ENCODE measurements at places on chromosomes 6 and 20. TPM values are rescaled to one million over a fixed set of nuclear protein-coding genes. Genes with fewer than 3 reads are reported as not detected.

VIP gene
- total RNA-seq: not detected

- no peaks in the 10 kb centered on the region for H3K4me1 ChIP-seq
- no peaks in the 10 kb centered on the region for H3K36me3 ChIP-seq
- no peak overlapping the region for H3K27ac ChIP-seq
- H3K4me3 ChIP-seq: no peak overlapping the region
- no peak for DNase-seq
These were observed 149.7 kb downstream of the LRRC1 start for GRCh38 chr6:53944543-53944942.

UBE2J1 gene
- 18.8 TPM for total RNA-seq

PPT2 gene
- 22.6 TPM for total RNA-seq

DNA sequence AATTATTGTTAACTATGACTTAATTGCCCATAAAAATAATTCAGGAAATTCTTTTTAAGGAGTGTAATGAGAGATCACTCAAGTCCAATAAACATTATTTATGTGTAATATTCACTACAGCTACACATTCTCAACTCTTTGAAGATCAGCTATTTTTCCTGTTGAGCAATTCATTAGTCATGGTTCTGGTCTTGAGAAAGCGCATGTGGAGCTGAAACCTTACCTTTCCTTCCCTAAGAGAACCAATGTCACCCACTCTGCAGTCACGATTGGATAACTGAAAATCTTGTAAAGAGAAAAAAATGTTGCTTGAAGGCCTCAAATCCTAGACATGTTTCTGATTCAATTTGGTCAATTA lies 736.9 kb upstream of the MARCKS start:
- H3K4me3 ChIP-seq: no peak overlapping the region
- no peak for DNase-seq
- H3K27ac ChIP-seq: no peak overlapping the region
- H3K4me1 ChIP-seq: no peaks in the 10 kb centered on the region

DNA sequence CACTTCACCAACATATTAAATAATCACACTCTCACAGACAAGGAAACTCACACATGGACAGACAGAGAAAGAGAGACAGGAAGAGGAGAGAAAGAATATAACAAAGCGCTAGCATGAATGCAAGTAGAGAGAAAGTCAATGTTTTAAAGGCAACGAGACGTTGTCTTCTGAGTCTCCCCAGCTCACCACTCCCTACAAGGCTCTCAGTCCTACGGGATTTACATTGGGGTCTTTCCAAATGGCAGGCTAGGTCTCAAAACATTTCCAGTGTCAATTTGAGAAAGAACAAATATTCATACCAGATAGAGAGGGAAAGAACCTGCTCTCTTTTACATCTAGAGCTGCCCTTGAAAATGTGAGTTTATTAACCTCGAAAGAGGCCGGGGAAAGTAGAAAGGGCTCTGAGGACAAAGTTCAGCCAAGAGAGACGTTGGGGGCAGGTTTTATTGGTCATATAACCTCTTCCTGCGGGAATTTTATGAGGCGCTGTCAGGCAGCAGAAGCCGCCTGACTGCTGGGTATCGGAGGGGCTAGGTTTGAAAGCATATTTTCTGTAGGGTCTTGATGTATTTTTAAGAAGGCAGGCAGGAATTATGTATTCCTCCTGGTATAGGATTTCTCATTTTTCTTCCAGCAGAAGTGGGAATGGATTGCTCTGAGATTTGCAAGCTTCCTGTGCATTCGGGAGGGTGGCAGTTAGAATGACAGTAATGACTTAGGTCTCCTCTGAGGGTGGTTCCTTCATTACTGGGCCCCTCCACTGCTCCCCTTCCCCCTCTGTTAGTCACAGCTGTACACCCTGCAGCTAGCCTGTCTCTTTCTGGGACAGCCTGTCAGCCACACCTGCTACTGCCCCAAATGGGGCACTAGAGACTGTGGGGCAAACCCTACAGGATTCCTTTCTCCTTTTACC lies 34.4 kb upstream of the KIF16B start:
- no peak overlapping the region for H3K27ac ChIP-seq
- no peak for DNase-seq
- H3K4me3 ChIP-seq: no peak overlapping the region
- H3K4me1 ChIP-seq: no peaks in the 10 kb centered on the region
- peaks cover 4% of the 10 kb centered on the region for H3K27me3 ChIP-seq
- no peaks in the 10 kb centered on the region for H3K36me3 ChIP-seq

GRCh38 chr6:29941016-29941415 lies 1.3 kb upstream of the HLA-A start:
- peak overlapping the region; percentile 94 for H3K4me3 ChIP-seq
- no peak for DNase-seq
- peaks cover 4% of the 10 kb centered on the region for H3K27me3 ChIP-seq
- peaks cover 33% of the 10 kb centered on the region for H3K36me3 ChIP-seq

GRCh38 chr20:50121858-50122271 lies 8.9 kb upstream of the UBE2V1 start:
- no peak overlapping the region for H3K27ac ChIP-seq
- H3K27me3 ChIP-seq: no peaks in the 10 kb centered on the region
- peaks cover 2% of the 10 kb centered on the region for H3K4me1 ChIP-seq
- DNase-seq: no peak
- H3K4me3 ChIP-seq: no peak overlapping the region

SNPH gene
- 26.6 TPM for total RNA-seq

DNA sequence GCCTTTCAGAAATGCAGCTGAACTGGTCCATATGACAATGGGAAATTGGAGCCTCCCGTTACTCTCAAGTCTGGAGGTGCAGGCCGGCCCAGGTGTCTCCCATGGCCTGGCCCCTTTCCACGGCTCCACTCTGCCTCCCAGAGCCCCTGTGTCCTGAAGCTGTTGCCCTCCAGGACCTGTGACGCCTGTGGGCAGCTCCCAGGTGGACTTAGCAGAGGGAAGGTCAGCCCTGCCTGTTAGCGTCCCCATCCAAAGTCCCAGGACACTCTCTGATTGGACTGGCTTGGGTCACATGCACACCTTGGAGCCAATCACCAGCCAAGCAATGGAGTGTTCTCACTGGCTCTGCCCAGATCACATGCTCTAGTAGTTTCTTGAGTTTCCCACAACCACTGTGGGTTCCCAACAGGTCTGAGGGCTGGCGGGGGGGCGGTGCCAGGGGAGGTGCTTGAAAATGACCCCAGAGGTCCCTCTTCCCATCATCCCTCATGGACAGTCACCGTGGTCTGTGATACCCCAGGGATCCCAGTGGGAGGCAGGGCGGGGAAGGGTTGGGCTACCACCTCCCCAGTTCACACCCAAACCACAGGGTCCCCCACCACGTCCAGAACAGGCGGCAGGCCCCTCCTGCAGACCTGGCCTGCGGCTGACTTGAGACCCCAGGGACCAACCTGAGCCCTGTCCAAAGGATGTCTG lies 135.6 kb downstream of the TAF4 start:
- H3K27me3 ChIP-seq: peaks cover 6% of the 10 kb centered on the region
- no peaks in the 10 kb centered on the region for H3K4me1 ChIP-seq
- H3K27ac ChIP-seq: no peak overlapping the region
- DNase-seq: no peak
- no peaks in the 10 kb centered on the region for H3K36me3 ChIP-seq

DNA sequence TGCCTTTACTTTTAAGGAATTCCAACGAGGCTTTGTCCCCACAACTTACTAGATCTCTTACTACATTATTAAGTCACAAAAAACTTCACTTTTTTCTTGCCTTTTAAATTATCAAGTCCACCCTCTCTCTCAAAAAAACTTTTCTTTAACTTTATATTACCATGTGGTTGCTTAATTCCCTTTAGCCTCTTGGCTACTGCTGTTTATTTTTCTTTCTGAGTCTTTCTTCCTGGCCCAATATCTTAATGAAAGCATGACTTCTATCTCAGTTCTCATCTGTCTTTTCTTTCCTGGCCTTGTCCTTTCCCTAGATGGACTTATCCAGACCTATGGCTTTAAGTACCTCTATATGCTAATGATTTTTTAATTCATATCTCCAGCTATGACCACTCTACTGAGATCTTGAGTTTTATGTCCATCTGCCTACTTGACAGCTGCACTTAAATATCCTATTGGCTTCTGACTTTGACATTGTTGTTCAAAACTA lies 710.5 kb downstream of the RFPL4B start:
- H3K27ac ChIP-seq: no peak overlapping the region
- no peaks in the 10 kb centered on the region for H3K27me3 ChIP-seq
- no peak overlapping the region for H3K4me3 ChIP-seq
- H3K36me3 ChIP-seq: no peaks in the 10 kb centered on the region
- no peaks in the 10 kb centered on the region for H3K4me1 ChIP-seq
- no peak for DNase-seq

ROS1 gene
- not detected for total RNA-seq

GRCh38 chr20:37439223-37439933 lies 81.7 kb upstream of the NNAT start:
- H3K36me3 ChIP-seq: no peaks in the 10 kb centered on the region
- H3K27me3 ChIP-seq: peaks cover 1% of the 10 kb centered on the region
- H3K4me1 ChIP-seq: no peaks in the 10 kb centered on the region
- H3K4me3 ChIP-seq: no peak overlapping the region
- peak; percentile 62 for DNase-seq

GRCh38 chr6:75374961-75375400 lies 90.4 kb upstream of the TMEM30A start:
- DNase-seq: no peak
- H3K4me3 ChIP-seq: no peak overlapping the region
- H3K4me1 ChIP-seq: no peaks in the 10 kb centered on the region
- no peak overlapping the region for H3K27ac ChIP-seq
- H3K27me3 ChIP-seq: peaks cover 8% of the 10 kb centered on the region
- no peaks in the 10 kb centered on the region for H3K36me3 ChIP-seq

- peak overlapping the region; percentile 6 for H3K4me3 ChIP-seq
- H3K4me1 ChIP-seq: peaks cover 6% of the 10 kb centered on the region
- H3K36me3 ChIP-seq: no peaks in the 10 kb centered on the region
- H3K27me3 ChIP-seq: peaks cover 2% of the 10 kb centered on the region
- H3K27ac ChIP-seq: no peak overlapping the region
- DNase-seq: no peak
These were observed 70.2 kb downstream of the RIN2 start for GRCh38 chr20:19828232-19828631.

BCAS4 gene
- 77.4 TPM for total RNA-seq

GSTA4 gene
- 0.39 TPM for total RNA-seq

DNA sequence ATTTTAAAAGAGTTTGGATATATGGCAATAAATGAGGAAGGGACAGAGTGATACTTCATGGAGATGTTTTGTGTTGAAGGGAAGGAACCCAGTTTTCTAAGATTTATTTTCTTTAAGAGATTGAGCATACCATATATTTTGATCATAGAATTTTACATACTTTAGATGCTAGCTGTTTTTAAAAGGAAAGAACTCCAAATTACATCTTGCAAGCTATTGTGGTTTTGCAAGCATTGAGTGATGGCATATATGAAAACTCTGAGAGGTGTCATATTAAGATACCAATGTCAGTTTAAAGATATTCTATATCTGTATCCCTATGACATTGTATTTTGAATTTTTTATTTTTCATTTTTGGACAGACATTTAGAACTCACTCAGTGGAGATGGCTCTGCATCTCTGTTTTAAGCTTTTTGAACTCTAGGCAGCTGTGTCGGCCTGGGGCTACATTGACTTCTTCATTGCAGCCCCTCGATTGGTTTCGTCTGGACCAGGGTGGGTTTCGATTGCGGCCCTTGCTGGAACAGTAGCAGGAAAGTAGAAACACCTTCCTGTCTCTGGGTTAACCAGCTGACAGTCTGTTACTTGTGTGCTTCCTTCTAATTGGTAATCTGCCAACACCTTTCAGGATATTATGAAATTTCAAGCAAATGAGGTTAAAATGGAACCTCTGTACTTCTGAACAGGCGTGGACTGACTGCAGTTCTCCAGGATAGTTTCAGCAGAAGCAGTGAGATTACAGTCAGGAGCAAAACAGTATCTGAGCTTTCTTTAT lies 14.0 kb downstream of the IGF2R start:
- H3K36me3 ChIP-seq: no peaks in the 10 kb centered on the region
- peak overlapping the region; percentile 88 for H3K27ac ChIP-seq
- H3K27me3 ChIP-seq: no peaks in the 10 kb centered on the region
- H3K4me3 ChIP-seq: peak overlapping the region; percentile 82
- no peak for DNase-seq
